ENCODE measurements at places on chromosomes 4 and X.

- DNase-seq: no peak
Observed at GRCh38 chrX:124373348-124373747, 27.0 kb downstream of the SH2D1A start.

DNA sequence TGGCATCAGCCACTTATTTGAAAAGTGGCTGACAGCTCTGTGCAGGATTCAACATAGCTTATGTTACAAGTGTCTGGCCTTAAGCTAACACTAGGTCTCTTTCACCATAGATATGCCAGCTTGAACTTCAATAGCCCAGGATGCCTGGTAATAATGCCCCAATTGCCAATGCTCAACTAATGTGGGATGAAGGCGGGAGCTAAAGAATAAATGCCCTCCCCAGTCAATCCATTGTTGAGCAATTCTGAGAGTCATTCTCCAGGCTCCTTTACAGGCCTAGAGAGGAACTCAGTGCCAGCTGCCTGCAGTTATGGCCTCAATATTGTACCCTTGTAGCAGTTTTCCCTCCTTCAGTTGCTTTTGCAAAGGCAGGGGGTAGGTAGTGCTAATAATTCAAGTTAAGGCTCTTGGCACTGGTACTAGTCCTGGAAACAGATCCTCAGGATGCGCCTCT, 460.2 kb downstream of the GABRG1 start:
- no peak for DNase-seq

- no peak for DNase-seq
Observed at GRCh38 chrX:15785176-15785750, 5.0 kb upstream of the ZRSR2 start.

GRCh38 chr4:15013585-15013984, 11.3 kb downstream of the CPEB2 start:
- DNase-seq: no peak

DNA sequence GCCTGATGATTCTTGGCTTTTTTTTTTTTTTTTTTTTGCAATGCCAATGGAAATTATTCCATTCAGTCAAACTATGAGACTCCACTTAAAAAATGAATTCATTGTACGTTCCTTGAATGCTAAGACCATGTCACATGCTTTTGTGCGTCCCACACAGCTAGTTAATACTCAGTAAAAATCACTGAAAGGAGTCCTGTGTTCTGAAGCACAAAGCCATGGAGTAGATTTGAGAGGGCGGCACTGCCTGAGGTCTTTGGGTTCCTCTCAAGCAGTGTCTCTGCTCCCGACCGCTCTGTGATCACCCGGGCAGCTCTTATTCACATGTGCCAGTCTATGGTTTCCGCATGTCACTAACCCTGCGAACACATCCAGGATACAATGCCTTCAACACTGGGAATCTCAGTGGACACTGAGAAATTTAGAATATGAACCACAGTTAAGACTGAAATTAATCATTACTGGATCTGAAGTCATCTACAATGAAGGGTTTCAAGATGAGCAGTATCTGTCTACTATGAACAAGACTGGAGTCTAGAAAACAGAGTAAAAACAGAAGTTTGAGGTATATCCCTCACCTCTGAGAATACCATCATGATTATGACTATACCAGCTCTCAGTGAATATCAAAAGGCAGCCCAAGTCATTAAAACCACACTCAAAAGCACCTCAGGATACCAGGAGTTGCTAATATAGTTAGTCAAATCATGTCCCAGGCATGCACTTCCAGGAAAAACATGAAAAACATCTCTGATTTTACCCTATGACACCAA, 193.0 kb downstream of the MGST2 start:
- no peak for DNase-seq

GRCh38 chrX:81259714-81260395, 58.0 kb downstream of the SH3BGRL start:
- DNase-seq: no peak

DNA sequence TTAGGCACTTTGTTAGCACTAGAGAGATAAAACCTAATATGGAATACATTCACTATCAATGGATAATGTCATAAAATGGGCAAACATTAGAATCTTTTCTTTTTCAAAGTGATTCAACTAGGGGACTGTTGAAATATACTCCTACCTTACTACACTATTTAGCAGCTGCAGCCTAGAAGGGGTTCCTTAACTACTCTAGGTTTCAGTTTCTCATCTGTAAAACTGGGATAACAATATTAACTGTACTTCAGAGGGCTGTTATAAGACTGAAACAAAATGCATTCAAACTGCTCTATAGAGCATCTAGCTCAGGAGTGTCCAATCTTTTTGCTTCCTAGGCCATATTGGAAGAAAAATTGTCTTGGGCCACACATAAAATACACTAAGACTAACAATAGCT, 147.4 kb downstream of the CDS1 start:
- no peak for DNase-seq

GRCh38 chrX:133645256-133645655, 230.0 kb upstream of the GPC4 start:
- no peak for DNase-seq

GRCh38 chr4:82780170-82780751, 18.3 kb downstream of the SCD5 start:
- DNase-seq: no peak

DNA sequence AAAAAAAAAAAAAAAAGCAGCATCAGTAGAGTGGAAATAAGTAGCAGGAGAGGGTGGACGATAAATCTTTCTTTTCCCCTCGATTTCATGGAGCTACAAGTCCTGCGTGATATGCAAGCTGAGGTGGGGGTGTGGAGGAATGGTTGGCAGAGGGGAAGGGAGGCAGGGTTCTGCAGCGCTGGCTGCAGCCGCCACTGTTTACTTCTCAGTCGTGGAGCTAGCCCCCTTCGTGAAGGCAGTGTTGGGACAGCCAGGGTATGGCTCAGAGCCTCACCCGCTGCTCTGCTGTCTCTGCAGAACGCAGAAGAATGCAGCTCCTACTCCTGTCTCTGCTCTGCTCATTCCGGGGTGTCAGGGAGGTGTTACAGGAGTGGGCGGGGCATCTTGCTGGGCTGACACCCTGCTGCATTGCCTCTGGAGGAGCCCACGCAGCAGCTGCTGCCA, 140.6 kb downstream of the GPM6A start:
- DNase-seq: no peak

GRCh38 chr4:158428242-158428641, 93.4 kb upstream of the RXFP1 start:
- no peak for DNase-seq

- no peak for DNase-seq
Observed at GRCh38 chr4:86221002-86221401, 138.9 kb downstream of the MAPK10 start.

- no peak for DNase-seq
Observed at GRCh38 chr4:88535090-88535755, 11.6 kb upstream of the PYURF start.

- DNase-seq: no peak
Observed at GRCh38 chr4:158035662-158036195, 137.1 kb downstream of the GASK1B start.

DNA sequence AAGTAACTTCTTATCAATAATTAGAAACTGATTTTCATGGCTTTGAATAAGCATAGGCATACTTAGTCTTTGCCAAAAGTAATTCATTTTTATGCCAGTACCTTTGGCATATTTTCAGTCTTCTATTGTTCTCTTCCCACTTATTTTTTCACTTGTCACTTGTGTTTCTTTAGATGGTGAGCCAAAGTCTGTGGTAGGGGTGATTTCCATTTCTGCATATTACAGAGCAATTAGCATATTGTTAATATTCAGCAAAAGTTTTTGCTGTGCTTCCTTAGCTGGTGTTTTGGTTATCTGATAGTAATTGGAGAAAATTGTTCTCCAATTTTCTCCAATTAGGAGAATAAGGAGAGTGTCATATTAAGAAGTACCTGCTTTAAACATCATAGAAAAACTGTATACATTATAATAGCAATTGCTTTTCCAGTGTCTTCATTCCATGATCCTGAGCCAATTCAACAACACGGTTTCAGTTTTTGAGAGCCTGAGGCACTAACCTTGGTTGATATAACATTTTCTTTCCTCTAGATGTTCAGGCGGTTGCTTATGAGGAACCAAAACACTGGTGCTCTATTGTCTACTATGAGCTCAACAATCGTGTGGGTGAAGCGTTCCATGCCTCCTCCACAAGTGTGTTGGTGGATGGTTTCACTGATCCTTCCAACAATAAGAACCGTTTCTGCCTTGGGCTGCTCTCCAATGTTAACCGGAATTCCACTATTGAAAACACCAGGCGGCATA, 64.7 kb downstream of the SMAD1 start:
- no peak for DNase-seq

GRCh38 chr4:38109896-38110295, 149.7 kb downstream of the PTTG2 start:
- no peak for DNase-seq

DNA sequence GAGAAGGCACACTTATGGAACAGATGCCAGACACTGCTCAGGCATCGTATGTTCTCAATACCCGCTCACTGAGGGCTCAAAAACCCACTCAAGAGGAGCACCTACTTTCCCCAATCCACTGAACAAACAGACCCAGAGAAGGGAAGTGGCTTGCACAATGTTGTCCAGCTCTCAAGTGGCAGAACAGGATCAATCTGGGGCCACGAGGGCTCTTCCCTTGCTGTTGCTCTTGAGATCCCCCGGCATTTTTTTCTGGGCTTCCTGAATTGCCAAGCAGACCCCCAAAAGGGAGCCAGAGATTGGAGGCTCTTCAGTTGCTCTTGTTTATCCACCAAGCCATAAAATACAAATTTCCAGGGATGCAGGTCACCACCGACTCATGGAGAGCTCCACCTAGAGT, 35.7 kb downstream of the IDS start:
- DNase-seq: no peak

DNA sequence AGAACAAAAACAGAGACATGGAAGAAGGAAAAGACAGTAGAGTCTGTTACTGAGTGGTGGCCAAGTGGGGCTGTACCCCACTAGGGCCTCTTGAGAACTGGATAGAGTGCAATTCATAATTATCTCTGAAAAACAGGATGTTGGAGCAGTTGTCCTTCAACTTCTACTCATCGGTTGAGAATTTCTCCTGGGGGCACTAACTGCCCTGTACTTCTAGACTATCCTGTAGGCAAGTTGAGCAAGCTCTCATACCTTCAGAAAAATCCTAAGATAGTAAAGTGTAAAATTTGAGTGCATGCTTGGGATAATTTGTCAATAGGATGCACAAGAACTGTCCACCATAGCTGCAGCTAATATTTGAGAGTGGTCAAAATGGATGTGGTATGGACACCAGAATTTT, 179.7 kb upstream of the CNKSR2 start:
- DNase-seq: no peak

- DNase-seq: no peak
Observed at GRCh38 chrX:17160975-17161374, 214.0 kb upstream of the NHS start.

- DNase-seq: no peak
Observed at GRCh38 chr4:146294776-146295175, 80.4 kb downstream of the REELD1 start.

DNA sequence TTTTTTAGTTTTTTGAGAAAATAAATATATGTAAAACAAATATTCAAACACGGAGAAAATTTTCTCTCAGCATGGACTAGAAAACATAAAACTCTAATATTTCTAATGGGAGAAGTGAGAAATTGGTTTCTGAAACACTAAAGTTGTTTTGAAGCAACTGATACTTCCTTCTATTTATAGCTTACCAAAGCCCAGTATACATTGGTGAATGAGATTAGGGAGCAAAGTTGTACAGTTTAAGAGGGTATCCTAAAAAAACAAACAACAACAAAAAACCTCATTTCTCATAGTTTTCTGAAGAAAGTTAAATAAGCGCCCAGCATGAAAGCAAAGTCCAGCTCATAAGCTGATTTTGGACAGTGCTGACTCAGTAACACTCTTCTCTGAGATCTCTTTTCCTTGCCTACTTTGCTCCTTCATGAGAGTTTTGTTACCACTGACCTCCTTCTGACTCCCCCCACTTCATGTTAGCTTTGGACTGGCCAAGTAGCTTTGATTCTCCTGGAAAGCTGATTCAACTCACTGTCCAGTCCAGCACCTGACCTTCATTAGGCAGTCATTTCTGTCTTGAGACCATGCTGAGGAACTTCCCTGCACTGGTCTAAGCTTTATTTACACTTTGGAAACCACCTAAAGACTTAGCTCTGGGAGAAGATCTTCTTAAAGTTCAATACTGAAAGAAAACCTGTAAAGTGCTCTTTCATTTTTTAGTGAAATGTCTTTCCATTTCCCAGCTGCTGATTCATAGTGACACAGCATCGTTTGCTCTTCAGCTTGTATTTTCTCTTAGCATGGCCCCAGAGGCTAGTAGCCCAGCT, 21.8 kb upstream of the P2RY10 start:
- DNase-seq: no peak

DNA sequence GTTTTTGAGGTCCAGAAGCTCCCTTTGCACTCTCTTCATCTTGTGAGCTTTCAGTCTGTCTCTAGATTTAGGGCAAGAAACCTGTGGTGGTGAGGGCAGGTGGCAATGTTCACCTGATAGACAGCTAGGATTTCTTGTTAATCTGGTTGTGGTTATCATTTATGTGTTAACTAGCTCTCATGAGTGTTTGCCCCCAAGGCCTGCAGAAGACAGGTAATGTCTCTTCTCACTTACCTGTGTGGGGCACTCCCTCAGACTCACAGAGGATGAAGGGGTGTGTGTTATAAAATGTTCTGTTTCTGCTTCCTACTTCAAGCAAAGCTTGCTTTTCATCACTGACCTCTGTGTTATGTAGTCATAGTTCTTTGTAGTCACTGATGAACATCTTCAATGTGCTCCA, 17.8 kb downstream of the EGF start:
- no peak for DNase-seq

DNA sequence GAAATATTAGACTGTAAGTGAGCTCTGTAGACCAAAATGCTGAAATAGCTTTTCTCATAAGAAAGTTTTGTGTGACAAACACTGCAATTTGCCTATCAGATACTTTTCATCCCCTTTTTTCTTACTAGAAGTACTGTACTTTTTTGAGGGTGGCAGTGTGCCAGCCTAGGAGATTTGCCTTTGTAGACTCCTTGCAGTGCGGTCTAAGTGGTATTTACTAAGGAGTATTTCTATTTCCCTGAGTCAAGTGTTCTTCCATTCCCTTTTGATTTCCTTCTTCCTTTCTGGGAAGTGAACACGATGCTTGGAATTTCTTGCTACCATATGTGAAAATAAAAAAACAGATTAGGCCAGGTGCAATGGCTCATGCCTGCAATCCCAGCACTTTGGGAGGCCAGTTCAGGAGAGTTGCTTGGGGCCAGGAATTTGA, 34.6 kb downstream of the PDLIM5 start:
- peak; percentile 31 for DNase-seq

- no peak for DNase-seq
Observed at GRCh38 chrX:42290608-42291007, 367.3 kb upstream of the CASK start.

GRCh38 chr4:76767983-76768382, 130.0 kb downstream of the SOWAHB start:
- no peak for DNase-seq

DNA sequence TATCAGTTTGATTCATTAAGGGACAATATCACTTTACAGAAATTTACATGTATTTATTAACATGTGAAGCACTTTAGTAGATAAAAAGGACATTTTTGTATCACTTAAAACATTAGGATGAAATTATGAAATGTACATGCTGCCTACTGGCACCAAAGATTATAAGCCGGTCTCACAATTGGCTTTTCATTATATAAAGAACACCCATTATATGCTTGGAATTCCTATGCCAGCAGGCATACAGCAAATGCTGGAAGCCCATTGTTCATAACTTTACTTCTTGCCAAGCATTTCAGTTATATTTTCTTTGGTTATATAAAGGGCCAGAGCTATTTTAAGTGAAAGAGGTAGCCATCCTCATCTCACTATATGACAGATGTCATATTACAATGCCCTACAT, 145.9 kb downstream of the DMD start:
- DNase-seq: no peak

Measured in left ventricle myocardium superior (tissue), 1 donor.